ENCODE measurements at places on chromosomes 7 and 10. TPM values are rescaled to one million over a fixed set of nuclear protein-coding genes. Genes with fewer than 3 reads are reported as not detected.

GRCh38 chr7:105776986-105777910 lies 99.2 kb downstream of the ATXN7L1 start:
- no peak for DNase-seq

GRCh38 chr10:90741926-90742565 lies 115.8 kb downstream of the HTR7 start:
- DNase-seq = no peak

- DNase-seq = no peak
These were observed 73.4 kb downstream of the ARHGAP22 start for GRCh38 chr10:48531486-48531885.

The FGL2 gene
- total RNA-seq = 0.08 TPM

- peak; percentile 97 for DNase-seq
These were observed 10.7 kb downstream of the TSPAN14 start for GRCh38 chr10:80464557-80465450.

DNA sequence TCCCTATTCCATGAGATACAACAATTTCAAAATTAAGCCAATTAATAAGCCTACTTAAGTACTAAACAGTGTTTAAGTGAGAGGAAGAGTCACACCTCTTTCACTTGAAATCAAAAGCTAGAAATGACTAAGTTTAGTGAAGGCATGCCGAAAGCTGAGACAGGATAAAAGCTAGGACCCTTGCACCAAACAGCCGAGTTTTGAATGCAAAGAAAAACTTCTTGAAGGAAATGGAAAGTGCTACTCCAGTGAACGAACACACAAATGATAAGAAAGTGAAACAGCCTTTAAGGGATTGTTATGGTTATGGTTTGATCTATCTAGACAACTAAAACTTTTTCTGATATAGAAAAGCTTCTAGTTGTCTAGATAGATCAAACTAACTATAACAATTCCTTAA lies 135.4 kb upstream of the KMT2E start:
- DNase-seq = no peak

The FAS gene
- total RNA-seq = 15.0 TPM

GRCh38 chr7:69941077-69941651 lies 342.9 kb downstream of the AUTS2 start:
- no peak for DNase-seq

DNA sequence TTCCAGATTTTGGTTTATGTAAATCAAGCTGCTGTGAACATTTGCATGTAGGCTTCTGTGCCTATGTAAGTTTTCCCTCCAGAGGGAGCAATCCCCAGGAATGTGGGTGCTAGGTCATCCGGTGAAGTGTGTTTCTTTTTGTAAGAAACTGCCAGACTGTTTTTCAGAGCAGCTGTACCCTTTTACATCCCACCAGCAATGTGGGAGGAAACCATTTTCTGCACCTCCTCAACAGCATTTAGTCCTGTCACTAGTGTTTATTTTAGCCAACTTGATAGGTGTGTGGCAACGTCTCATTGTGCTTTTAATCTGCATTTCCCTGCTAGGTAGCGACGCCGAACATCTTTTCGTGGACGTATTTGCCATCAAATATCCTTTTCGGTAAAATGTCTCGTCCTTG lies 395.7 kb upstream of the FOXK1 start:
- no peak for DNase-seq

Measured in HepG2 (cell line).